ENCODE measurements at places on chromosomes 16 and 17. TPM values are rescaled to one million over a fixed set of nuclear protein-coding genes. Genes with fewer than 3 reads are reported as not detected.
A peak's percentile ranks its signal among the peaks of the same experiment; 100 is the strongest.

Gene PLD6
- 5.5 TPM for total RNA-seq

GRCh38 chr17:7261379-7262191, 693 bp downstream of the CLDN7 start:
- H3K36me3 ChIP-seq = no peaks in the 10 kb centered on the region
- peak overlapping the region; percentile 51 for H3K27ac ChIP-seq
- peaks cover 26% of the 10 kb centered on the region for H3K27me3 ChIP-seq
- peak; percentile 64 for DNase-seq

GRCh38 chr17:46190763-46191162, 2.5 kb downstream of the KANSL1 start:
- no peaks in the 10 kb centered on the region for H3K27me3 ChIP-seq
- DNase-seq = no peak
- H3K27ac ChIP-seq = peak overlapping the region; percentile 81
- peaks cover 16% of the 10 kb centered on the region for H3K36me3 ChIP-seq

- H3K27ac ChIP-seq = peak overlapping the region; percentile 89
- H3K4me1 ChIP-seq = peaks cover 70% of the 10 kb centered on the region
- H3K27me3 ChIP-seq = no peaks in the 10 kb centered on the region
- H3K4me3 ChIP-seq = peak overlapping the region; percentile 68
Measured at GRCh38 chr17:67434061-67434525, 57.0 kb downstream of the PITPNC1 start.

DNA sequence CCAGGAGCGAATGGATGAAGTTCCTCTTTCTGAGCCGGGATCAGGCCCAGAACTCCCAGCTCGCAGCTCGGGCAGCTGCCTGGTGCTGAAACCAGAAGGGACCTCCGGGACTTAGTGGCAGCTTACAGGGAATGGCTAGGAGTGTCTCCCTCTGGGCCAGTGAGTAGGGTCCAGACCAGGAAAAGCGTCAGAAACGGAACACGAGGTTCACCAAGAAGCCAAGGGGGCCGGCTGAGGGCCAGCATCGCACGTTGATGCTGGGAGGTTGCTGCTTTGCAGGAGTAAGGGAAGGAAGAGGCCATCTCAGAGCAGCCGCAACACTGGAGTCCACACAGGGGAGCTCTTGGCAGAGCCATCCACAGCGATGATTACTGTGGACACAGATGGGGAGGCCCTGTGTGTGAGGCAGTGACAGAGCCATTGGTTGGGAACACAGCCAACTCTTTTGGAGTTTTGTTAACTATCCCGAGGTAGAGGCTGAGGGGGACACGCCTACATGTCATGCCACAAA, 74.0 kb upstream of the CREBBP start:
- peaks cover 6% of the 10 kb centered on the region for H3K4me1 ChIP-seq
- no peaks in the 10 kb centered on the region for H3K36me3 ChIP-seq
- H3K4me3 ChIP-seq = no peak overlapping the region
- H3K27me3 ChIP-seq = peaks cover 44% of the 10 kb centered on the region

GRCh38 chr17:76556765-76557367, 17.0 kb downstream of the PRCD start:
- peaks cover 42% of the 10 kb centered on the region for H3K4me1 ChIP-seq
- peak overlapping the region; percentile 99 for H3K27ac ChIP-seq

- H3K27ac ChIP-seq = peak overlapping the region; percentile 56
- peaks cover 38% of the 10 kb centered on the region for H3K4me1 ChIP-seq
- peaks cover 11% of the 10 kb centered on the region for H3K36me3 ChIP-seq
- H3K27me3 ChIP-seq = no peaks in the 10 kb centered on the region
- no peak overlapping the region for H3K4me3 ChIP-seq
Measured at GRCh38 chr16:4077174-4077649, 39.0 kb downstream of the ADCY9 start.

- DNase-seq = no peak
- H3K27ac ChIP-seq = no peak overlapping the region
- H3K4me3 ChIP-seq = no peak overlapping the region
Measured at GRCh38 chr16:81933361-81933760, 77.9 kb downstream of the SDR42E1 start.

Gene CDRT4
- total RNA-seq = 9.6 TPM

DNA sequence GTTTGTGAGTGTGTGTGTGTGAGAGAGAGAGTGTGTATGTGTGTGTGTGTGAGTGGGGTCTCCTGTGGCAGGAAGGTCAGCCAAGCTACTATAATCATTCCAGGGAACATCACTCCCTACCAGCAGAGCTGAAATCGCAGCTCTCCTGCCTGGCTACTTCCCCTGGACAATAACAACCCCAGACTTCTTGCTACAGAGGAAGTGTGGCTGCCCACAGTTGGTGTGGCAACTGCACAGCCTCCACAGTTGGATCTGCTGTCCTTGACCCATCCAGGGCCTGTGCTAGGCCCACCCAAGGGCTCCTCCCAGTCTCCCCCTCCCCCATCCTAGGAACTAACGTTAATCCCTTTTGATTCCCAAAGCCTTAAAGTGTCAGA, 1.5 kb downstream of the SLC13A5 start:
- peaks cover 10% of the 10 kb centered on the region for H3K4me1 ChIP-seq
- no peak overlapping the region for H3K4me3 ChIP-seq
- DNase-seq = no peak
- H3K27ac ChIP-seq = no peak overlapping the region

Gene USB1
- total RNA-seq = 47.4 TPM

Gene CCL13
- total RNA-seq = not detected

DNA sequence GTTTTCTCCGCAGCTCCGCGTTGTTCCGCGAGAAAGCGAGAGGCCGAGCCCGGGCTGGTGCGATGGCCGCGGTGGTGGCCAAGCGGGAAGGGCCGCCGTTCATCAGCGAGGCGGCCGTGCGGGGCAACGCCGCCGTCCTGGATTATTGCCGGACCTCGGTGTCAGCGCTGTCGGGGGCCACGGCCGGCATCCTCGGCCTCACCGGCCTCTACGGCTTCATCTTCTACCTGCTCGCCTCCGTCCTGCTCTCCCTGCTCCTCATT, 404 bp downstream of the EMC6 start:
- peak overlapping the region; percentile 79 for H3K27ac ChIP-seq
- peak overlapping the region; percentile 92 for H3K4me3 ChIP-seq
- peaks cover 3% of the 10 kb centered on the region for H3K36me3 ChIP-seq
- DNase-seq = no peak

DNA sequence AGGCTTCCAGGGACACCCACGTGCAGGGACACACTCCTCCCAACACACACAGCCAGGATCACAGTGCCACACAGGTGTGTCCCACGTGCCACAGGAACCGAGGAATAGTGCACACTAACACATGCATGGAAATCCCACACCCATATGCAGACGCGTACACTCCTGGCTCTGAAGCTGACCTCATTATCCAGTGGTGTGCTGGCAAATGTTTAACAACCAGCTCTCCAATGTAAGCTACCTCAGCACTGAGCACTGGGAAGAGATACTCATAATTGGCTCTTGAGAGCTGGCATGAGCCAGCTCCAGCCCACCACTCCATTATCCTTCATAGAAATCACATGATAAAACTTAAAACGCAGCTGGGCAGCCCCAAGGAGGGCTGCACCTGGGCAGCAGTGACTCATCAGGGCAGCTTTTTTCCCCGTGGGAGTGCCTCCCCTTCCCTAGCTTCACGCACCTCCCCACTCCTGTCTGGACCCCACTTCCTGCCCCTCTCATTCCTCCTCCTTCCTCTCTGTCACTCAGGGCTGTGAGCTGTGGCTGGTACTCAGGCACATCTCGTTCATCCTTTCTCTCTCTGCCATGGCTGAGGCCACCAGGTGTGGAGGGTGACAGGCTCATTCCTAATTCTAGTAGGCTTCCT, 14.9 kb upstream of the TBX21 start:
- peak overlapping the region; percentile 63 for H3K4me3 ChIP-seq
- no peaks in the 10 kb centered on the region for H3K36me3 ChIP-seq
- no peaks in the 10 kb centered on the region for H3K27me3 ChIP-seq
- no peak for DNase-seq
- H3K4me1 ChIP-seq = peaks cover 73% of the 10 kb centered on the region

GRCh38 chr16:21560462-21560861, 38.9 kb upstream of the METTL9 start:
- H3K27ac ChIP-seq = no peak overlapping the region
- peaks cover 4% of the 10 kb centered on the region for H3K4me1 ChIP-seq
- H3K4me3 ChIP-seq = no peak overlapping the region
- H3K27me3 ChIP-seq = peaks cover 19% of the 10 kb centered on the region
- DNase-seq = peak; percentile 4

Gene IKZF3
- total RNA-seq = 78.5 TPM

- H3K4me3 ChIP-seq = no peak overlapping the region
- peaks cover 10% of the 10 kb centered on the region for H3K36me3 ChIP-seq
- H3K4me1 ChIP-seq = peaks cover 3% of the 10 kb centered on the region
- DNase-seq = no peak
Measured at GRCh38 chr17:38789185-38789584, 10.2 kb downstream of the PIP4K2B start.

Gene PLEKHM1
- total RNA-seq = 63.1 TPM

Gene AIPL1
- total RNA-seq = not detected

Gene EVPL
- 0.85 TPM for total RNA-seq

DNA sequence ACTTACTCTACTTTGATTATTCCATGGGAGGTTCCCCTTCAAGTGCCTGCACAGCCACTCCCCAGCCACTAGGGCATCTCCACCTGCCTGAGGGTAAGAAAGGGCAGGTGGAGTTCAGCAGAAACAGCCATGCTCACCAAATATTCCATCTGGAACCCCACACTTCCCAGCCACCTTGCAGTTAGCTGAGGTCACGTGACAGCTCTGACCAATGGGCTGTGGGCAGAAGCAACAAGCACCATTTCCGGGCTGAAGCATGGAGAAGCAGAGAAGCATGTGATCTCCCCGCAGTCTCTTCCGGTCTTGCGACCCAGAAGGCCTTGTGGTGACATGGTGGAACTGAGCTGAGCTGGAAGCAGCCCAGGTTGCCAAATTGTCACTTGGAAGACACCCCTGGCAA, 108.6 kb downstream of the CCT6B start:
- DNase-seq = no peak
- no peaks in the 10 kb centered on the region for H3K27me3 ChIP-seq
- H3K4me1 ChIP-seq = no peaks in the 10 kb centered on the region
- H3K36me3 ChIP-seq = no peaks in the 10 kb centered on the region
- no peak overlapping the region for H3K4me3 ChIP-seq
- no peak overlapping the region for H3K27ac ChIP-seq

- H3K27ac ChIP-seq = no peak overlapping the region
- H3K36me3 ChIP-seq = peaks cover 4% of the 10 kb centered on the region
- DNase-seq = no peak
- H3K4me1 ChIP-seq = peaks cover 7% of the 10 kb centered on the region
- H3K4me3 ChIP-seq = no peak overlapping the region
Measured at GRCh38 chr17:38324141-38324697, 19.5 kb downstream of the GPR179 start.

- H3K4me3 ChIP-seq = peak within 1 kb of the TSS; percentile 98
- H3K27ac ChIP-seq = peak within 1 kb of the TSS; percentile 93
- peaks cover 21% of the 10 kb centered on the region for H3K27me3 ChIP-seq
- peaks cover 6% of the 10 kb centered on the region for H3K36me3 ChIP-seq
- DNase-seq = peak; percentile 93
Measured at GRCh38 chr17:6443692-6444570, at the start of gene PIMREG. PIMREG (plus strand) TSS chr17:6444455; CDS start chr17:6445111, 656 bp downstream.

- no peak overlapping the region for H3K4me3 ChIP-seq
- H3K27me3 ChIP-seq = no peaks in the 10 kb centered on the region
- H3K4me1 ChIP-seq = peaks cover 35% of the 10 kb centered on the region
- DNase-seq = no peak
- H3K27ac ChIP-seq = no peak overlapping the region
- peaks cover 42% of the 10 kb centered on the region for H3K36me3 ChIP-seq
Measured at GRCh38 chr17:80708480-80708879, 163.8 kb downstream of the RPTOR start.

DNA sequence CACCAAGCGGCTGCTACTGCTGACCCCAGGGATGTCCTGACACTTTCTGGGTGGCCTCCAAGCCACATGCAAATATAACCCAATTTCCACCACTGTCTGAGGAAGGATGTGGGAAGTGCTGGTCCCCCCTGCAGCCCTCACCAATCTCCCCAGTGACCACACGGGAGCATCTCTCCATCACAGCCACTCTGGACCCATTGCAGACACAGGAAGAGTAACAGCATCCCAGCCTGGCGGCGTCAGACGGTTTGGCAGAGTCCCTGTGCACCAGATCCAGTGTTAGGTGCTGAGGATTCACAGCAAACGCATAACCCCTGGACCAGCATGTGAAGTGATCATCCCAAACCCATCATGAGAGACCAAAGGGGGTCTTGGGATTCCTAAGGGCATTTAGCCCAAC, 163.7 kb upstream of the TNRC6C start:
- H3K4me3 ChIP-seq = no peak overlapping the region
- peaks cover 2% of the 10 kb centered on the region for H3K4me1 ChIP-seq
- no peak overlapping the region for H3K27ac ChIP-seq
- DNase-seq = no peak
- peaks cover 7% of the 10 kb centered on the region for H3K27me3 ChIP-seq

- peak; percentile 79 for DNase-seq
- no peaks in the 10 kb centered on the region for H3K36me3 ChIP-seq
- H3K4me3 ChIP-seq = peak overlapping the region; percentile 85
- peak overlapping the region; percentile 65 for H3K27ac ChIP-seq
- peaks cover 30% of the 10 kb centered on the region for H3K4me1 ChIP-seq
Measured at GRCh38 chr16:56617212-56618085, 8.1 kb upstream of the MT1E start.

DNA sequence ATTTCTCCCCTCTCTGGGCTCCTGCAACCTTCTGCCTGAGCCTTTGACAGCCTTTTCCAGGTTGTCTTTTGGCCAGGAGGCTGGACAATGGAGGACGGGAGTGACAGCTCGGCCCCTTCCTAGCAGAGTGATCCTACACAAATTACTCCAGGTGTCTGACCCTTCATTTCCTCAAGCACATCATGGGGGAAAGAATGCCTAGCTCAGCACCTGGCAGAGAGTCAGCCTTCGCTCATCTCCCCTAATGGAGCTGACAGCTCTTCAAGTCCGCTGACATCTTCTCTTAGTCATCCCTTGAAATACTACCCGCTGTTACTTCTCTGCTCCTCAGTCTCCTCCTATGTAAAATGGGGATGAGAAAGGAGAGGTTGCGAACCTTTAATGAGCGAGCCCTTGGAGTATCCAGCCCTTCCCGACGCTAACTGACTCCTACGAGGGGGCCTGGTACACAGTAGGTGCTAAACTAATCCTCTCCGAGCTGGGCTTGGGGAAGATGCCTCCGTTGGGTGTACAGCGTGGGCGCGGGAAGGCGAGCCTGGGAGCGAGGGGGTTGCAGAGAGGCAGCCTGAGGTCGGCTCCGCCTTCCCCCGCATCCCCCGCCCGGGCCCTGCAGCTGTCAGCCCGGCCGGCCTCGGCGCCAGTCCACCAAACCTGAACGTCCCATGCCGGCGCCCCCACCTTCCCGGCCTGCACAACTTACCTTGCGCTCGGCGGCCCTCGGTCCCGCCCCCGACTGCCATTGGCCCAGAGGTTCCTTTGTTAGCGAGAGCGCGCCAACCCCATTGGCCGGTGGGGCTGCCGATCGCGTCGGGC, 480 bp upstream of the MPRIP start:
- peak overlapping the region; percentile 37 for H3K27ac ChIP-seq
- no peaks in the 10 kb centered on the region for H3K27me3 ChIP-seq
- peaks cover 35% of the 10 kb centered on the region for H3K4me1 ChIP-seq
- DNase-seq = peak; percentile 96
- peak overlapping the region; percentile 77 for H3K4me3 ChIP-seq
